ENCODE measurements at places on chromosomes 6 and 20.

DNA sequence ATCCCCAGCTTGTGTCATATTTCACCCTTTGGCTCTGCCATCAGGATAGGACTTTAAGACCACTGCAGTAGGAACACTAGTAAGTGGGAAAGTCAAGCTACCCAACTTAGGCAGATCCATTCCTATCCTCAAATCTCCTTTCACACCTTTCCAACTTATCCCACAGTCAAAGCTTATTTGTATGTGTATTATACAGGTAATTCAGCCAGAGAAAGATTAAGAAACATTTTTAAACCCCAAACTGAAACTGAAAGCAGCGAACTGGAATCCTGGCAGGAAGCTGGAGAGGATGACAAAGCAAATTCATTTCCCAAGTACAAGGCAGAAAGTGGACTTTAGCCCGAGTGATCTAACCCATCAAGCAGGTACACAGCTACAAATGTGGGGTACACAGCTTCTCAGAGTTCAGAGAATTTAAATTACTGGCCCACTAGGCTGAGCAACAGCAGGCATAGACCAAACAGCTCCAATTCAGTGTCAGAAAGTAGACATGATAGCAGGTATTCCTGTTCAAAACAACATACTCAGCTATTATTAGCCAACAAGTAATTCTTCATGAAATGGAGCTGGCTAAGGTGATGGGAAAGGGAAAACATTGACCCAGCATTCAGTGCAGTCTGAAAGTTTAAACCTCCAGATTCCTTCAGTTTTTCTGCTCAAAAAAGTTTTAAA, 39.1 kb downstream of the ILRUN start:
- DNase-seq: peak; percentile 49

DNA sequence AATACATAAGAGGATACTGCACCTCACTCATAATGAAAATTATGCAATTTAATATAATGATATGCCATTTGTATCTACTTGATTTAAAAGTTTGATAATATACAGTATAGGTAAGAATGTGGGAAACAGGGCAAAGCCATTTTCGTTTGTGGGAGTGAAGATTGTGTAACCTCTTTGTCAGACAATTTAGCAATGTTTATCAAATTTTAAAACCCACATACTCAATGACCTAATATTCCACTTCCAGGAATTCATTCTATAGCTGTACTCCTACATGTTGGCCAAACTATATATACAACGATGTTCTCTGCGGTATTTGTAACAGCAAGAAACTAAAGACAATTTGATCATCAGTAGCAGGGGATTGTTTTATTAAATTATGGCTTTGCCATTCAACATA, 17.8 kb upstream of the FKBP5 start:
- no peak for DNase-seq

GRCh38 chr20:33689973-33690372, 3.8 kb upstream of the E2F1 start:
- peak; percentile 57 for DNase-seq

DNA sequence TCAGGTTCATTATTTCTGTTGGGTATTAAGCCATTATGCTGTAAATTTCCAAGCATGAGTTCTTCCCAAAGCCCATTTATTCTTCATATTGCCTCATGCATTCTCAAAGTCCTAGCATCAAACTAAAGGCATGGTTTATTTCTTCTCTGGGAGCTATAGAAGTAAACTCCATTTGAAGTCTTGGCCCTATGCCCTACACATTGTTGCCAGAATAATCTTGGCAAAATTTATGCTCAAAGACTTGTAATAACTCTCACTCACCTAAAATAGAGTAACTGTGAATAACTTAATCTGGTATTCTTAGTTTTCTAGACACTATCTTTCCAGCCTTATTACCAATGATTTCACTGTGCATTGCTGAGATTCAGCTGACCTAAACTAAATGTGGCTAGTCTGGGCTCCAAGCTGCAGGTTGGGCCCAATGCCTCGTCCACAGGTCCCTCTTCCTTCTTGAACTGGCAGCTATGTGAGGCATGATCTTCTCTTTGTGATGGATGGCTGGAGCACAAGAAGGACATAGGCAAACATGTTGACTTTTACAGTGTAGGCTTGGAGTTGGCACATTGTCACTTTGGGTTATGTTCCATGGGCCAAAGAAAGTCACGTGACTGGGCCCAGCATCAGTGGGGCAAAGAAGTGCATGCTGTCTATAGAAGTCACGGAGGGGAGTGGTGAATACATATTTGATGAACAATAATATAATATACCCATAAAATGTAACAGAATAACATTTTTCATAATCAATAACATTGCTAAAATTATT, 39.1 kb upstream of the ANKEF1 start:
- no peak for DNase-seq

DNA sequence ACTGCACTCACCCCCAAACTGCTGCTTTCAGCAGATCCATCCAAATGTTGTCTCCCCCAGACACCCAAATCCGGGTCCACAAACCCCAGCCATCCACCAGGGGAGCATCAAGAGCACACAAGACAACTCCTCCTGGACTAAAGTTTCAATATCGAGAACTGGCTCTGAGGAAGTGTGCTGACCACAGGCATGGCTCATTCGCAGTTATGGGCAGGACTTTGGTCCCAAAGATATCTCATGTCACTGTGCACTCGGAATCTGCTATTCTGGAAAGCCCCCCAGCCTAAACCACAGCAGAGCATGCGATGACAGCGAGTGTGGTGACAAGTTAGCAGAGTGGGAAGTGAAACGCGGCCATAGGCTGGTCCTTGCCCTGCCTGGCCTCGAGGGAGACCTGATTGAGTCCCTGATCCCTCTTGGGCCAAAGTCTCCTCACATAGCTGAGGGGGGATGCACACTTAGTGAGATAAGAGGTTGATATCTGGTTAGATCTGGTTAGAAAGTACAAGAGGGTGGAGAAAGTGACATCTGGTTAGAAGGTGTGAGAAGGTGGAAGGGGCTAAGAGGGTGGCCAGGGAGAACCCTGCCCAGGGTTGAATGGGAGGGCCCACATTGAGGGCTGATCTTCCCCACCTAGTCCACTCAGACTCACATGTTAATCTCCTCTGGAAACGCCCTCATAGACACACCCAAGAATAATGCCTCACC, 149.7 kb downstream of the MRPL14 start:
- DNase-seq: peak; percentile 18

DNA sequence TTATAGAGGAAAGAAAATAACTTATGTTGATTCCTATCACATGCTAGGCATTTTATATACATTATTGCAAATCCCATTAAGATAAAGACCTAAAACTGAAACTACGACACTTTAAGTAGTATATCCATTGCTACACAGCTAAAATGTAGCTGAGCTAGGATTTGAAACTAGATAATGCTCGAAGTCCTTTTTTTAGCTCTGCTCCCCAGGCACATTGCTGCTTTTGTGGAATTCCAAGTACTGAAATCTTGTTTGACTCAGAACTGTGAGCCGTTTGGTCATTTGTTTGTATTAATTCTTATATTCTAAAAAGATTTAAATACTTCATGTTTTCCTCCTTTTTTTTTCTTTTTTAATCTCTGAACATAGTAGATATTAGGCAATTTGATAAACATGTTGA, 644.8 kb downstream of the HACE1 start:
- DNase-seq: no peak

DNA sequence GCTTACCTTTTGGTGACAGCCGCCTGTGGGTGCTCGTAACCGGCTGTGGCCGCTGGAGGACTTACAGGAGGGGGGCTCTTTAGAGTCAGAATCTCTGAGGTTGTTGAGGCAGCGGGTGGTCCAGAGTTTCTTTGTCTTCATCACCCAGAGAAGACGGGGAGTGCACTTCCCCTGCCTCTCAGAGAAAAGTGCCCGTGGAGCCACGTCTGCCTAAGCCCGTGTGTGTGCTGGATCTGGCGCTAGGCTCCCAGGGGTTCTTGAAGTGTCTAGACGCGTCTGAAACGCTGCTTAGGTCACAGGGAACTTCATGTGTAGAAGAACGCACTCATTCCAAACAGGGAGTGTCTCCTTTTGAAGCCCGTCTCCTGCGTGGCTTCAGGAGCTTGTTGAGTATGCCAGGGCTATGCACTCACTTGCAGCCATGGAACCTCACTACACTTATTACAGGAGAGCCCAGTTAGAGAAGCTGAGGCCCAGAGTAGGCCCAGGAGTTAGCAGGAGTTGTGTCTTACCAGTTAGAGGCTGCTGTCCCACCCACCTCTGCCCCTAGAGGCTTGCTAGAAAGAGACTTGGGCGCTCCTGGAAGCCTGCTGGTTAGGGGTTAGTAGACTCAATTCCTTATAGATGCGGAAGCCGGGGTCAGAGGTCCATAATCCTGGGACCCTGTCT, 1.3 kb downstream of the LSM14B start:
- no peak for DNase-seq

GRCh38 chr6:103105686-103106085, 1712.2 kb downstream of the GRIK2 start:
- DNase-seq: no peak

GRCh38 chr20:60629206-60629605, 622.9 kb upstream of the CDH4 start:
- DNase-seq: no peak

DNA sequence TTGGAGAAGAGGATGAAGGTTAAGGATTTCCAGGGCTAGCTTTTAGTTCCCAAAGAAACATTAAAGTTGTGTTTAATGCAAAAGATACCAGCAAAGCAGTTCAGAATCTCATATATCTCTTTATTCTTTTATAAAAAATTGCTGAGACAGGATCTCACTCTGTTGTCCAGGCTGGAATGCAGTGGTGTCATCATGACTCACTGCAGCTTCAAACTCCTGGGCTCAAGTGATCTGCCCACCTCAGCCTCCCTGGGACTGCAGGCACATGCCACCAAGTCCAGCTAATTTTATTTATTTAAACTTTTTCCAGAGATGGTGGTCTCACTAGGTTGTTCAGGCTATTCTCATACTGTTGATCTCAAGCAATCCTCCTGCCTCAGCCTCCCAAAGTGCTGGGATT, 41.1 kb upstream of the CAP2 start:
- no peak for DNase-seq

DNA sequence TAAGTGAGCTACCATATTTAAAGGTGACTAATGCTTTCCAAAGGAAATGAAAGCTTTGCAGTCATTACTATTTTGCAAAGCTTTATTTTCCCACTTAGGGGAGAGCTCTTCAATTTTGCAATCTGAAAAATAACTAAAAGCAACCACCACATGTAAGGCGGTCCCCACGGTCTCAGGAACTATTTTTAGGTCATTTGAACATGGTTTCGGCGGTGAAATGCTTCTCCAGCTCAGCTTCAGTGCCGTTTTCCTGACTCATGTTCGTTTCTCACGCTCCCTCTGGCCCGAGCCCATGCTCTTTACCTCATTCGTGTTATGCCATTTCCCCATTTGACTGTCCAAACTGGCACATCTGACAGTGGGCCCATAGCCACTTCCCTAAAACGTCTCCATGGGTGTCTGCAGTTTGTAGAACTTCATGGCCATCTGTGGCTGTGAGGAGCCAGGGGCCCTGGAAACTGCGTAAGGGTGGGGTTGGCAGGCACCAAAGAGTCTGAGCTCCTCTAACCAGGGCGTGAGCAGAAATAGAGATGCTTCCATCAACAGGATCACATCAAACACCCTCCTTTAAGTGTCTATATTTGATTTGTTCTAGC, 46.5 kb downstream of the ADTRP start:
- DNase-seq: no peak

DNA sequence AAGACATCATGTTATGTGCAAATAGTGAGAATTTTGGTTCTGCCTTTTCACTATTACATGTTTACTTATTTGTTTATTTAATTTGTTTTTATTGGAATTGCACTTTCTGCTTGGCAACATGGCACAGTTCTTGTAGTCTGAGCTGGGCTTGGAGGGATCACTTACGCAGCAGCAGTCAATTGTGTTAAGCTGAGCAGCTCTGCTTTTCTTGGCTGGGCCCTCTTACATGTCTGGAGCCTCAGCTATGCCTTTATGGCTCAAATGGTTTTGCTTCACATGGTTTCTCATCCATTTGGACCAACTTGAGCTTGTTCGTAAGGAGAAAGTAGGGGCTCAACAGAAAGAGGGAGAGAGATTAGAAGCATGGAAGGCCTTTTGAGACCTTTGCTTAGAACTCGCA, 327.5 kb upstream of the EPHA7 start:
- DNase-seq: no peak

GRCh38 chr6:131199568-131200272, 64.5 kb downstream of the AKAP7 start:
- DNase-seq: peak; percentile 87

DNA sequence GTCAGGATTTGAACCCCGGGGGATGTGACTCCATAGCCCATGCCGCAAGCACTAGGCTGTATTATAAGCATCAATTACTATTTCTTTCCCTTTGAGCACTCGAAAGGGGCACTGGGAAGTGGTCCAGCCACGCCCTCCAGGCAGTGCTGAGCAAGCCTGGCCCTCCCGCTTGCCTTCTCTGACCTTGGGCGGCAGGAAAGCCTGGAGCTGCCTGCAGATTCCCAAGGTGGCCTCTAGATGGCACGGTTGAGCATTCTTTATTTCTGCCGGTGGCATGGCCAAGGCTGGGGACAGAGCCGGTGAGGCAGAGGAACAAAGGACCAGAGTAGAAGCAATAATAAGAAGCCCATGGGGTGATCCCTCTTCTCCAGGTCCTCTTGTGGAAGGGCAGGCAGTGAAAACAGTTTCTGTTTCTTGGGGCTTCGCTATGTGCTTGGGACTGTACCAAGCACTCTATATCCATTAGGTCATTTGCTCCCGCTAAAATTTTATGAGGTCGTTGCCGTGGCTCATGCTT, 32.0 kb downstream of the ARHGAP40 start:
- peak; percentile 58 for DNase-seq

- no peak for DNase-seq
Observed at GRCh38 chr6:117918454-117918853, 11.4 kb downstream of the SLC35F1 start.

DNA sequence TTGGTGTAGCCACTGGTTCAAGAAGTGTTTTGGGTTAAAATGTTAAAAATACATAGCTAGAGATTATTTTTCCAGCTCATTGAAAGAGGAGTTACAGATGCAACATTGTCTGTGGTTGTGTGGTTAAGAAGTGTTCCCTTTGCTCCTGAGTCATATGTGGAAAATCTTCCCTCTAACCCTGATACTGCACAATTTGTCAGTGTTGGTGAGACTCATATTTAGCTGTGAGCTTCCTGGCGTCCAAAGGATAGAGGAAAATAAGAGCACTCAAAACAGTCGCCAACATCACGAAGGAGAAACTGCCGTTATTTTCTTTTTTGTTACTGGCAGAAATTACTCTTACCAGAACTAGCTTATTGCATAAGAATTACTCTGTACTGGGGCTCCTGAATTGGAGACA, 250.4 kb downstream of the CDH4 start:
- no peak for DNase-seq

DNA sequence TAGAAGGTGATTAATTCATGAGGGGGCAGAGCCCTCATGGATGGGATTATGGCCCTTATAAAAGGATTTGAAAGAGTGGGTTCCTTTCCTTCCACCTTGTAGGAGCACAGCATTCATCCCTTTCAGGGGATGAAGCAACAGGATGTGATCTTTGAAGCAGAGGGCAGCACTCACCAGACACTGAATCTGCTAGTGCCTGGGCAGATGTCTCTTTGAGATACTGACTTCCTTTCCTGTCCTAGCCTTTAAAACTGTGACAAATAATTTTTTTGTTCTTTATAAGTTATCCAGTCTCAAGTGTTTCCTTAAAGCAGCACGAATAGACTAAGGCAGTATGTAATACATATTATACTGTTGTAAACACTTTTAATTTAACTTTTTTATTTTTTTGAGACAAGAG, 538.6 kb upstream of the RNF217 start:
- DNase-seq: no peak

All from CD4-positive, alpha-beta T cell treated with Interleukin-12 subunit alpha and Interleukin-12 subunit beta, for 1 hour (primary cell).